Foreskin fibroblast (primary cell): ENCODE measurements at places on chromosomes 11 and 22.

DNA sequence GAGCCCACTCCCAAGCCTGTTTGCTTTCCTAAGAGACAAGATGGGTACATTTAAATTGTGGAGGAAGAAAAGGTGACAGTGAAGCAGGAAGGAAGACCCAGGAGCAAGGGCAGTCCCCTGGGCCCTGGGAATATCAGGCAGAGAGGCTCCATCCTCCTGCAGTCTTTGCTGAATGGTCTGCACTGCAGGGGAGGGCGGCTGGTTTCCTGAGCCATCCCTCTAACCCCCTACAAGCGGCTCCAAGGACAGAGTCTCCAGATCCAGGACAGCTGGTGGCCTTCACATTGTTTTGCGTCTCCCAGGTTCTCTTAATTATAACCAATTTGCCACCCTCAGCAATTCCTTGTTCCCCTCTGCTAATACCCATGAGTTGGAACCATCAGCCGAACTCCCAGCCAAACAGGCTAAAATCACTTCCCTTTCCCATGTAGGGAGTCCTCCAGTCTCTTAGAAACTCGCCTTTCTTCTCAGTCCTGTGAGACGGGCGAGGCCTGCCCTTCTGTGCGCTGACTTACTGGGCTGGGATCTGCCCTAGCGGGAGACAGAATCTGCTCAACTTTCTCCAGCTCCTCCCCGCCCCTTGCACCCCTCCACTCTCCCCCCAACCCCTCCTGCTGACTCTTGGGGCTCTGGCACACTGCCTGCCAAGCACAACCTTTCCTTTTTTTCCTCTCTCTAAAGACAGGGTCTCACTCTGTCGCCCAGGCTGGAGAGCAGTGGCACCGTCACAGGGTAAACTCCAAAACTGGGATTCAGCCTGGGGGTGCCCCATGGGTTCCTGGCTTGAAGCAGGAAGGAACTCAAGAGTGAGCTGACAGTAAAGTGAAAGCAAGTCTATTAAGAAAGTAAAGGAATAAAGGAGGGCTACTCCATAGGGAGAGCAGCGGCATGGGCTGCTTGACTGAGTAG is 53.4 kb upstream of the EMID1 start:
- no peak for DNase-seq

DNA sequence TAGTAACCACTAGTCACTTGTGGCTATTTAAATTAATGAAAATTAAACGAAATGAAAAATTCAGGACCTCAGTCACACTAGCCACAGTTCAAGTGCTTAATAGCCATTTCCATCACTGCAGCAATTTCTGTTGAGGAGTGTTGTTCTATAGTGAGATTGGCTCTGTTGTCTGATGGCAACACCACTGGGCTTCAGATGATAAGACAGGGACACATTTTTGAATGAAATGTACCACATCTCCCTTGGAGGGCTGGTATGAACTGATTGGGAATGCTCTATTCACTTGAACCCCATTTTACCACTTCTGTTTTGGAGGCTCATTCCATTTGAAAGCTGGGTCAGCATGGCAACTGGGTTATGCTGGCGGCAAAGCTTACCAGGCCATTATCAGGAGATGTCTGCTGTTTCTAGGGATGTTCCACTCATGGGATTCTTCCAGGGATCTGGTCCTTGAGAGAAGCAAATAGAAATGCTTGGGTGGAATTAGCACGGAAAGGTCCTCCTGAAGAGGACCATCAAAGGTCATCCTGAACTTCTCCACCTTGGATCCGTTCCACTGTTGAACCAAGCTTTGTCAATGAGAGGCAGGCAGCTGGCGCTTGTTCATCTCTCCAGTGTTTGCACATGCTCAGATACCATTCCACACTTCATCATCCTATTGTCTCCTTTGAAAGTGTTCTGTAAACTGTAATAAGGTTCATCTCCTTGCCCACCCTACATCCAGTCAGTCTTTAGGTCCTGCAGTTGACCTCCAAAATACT is 7.6 kb downstream of the AMOTL1 start:
- no peak for DNase-seq

- no peak for DNase-seq
These were observed 6.7 kb downstream of the LRFN4 start for GRCh38 chr11:66863428-66864125.

DNA sequence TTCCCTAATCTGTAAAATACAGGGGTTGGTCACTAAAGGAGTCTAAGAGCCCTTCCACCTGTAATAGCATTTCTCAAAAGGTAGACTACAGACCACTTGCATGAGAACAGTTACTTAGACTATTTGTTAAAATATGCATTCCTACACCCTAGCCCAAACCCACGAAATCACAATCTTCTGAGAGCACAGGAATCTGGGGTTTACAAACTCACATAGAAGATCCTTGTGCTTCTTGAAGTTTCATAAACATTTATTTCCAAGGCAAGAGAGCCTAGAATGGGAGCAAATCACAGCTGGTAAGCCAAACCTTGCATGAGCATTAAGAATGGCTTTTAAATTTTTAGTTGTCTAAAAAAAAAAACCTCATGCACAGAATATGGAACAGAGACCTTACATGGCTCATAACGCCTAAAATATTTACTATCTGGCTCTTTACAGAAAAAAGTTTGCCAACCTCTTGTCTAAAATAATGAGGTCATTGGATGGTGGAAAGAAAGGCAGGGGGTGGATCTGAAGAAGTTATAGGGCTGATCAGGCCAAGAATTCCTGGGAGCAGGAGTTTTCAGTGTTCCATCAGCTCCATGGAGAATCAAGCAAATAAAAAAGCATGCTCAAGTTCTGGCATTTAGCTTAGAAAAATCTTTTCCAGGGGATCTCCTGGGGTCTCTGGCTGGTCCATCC is 133.4 kb downstream of the CCDC34 start:
- DNase-seq, result no peak

GRCh38 chr11:118086913-118087768 is at the start of gene SMIM35:
TSS of gene SMIM35 (minus strand) at chr11:118086963. CDS start at chr11:118086757, 206 bp downstream.
- DNase-seq, result no peak
